ENCODE measurements at places on chromosomes 7 and 10.
A peak's percentile ranks its signal among the peaks of the same experiment; 100 is the strongest.

DNA sequence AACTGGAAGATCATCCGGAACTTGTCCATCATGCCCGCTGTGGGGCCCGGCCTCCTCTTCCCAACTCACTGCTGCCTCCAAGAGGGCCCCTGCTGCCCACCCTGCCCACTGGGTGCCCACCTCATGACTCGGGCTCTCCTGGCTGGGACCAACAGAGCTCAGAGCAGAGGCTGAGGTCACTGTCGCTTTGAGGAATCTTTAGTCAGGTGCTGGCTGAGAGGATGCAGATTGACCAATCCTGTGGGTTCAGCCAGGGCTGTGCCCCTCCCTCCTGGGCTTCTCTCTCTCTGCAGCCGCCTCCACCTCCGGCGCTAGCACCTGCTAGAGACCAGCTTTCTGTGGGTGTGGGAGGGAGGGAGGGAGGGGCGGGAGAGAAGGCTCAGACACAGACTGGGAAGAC lies at the start of gene CALHM1:
TSS of gene CALHM1 (minus strand) at position 181 of the 400 bp plus-strand sequence. CDS start at position 32, 149 bp downstream.
- H3K36me3 ChIP-seq: no peaks in the 10 kb centered on the region
- H3K27me3 ChIP-seq: no peaks in the 10 kb centered on the region
- no peak within 1 kb of the TSS for H3K4me3 ChIP-seq
- peaks cover 27% of the 10 kb centered on the region for H3K4me1 ChIP-seq
- no peak within 1 kb of the TSS for H3K27ac ChIP-seq
- DNase-seq: no peak

GRCh38 chr7:120033114-120033513 lies 239.9 kb upstream of the KCND2 start:
- H3K27me3 ChIP-seq: no peaks in the 10 kb centered on the region
- no peak overlapping the region for H3K27ac ChIP-seq
- H3K36me3 ChIP-seq: no peaks in the 10 kb centered on the region

- no peaks in the 10 kb centered on the region for H3K27me3 ChIP-seq
- DNase-seq: no peak
- peaks cover 83% of the 10 kb centered on the region for H3K4me1 ChIP-seq
- H3K36me3 ChIP-seq: no peaks in the 10 kb centered on the region
- H3K27ac ChIP-seq: peak overlapping the region; percentile 94
- H3K4me3 ChIP-seq: no peak overlapping the region
Observed at GRCh38 chr10:22684699-22685098, 29.7 kb downstream of the PIP4K2A start.

DNA sequence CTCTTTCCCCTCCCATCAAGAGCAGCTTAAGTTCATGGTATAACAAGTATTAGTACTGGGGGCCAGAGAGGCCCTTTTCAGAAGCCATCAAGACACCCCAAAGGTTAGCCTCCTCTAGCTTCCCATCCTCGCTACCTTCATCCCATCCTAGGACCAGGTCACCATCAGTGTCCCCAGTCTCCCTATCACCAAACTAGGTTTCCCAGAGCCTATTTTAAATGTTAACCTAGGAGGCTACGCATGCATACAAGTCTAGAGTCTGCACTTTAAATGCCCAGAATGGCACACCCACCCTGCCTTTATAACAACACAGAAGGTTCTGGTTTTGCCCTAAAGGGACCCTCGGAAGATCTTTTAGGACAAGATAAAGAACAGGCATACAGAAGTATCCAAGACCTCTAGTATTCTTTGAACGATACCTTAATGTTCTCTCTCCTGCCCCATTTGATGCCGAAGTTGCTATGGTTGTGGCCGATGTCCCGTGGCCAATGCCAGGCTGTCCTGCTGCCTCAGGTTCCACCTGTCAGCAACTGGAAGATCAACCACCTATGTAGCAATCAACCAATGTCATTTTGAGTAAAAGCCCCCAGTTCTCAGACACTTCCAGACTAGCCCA lies 2.2 kb downstream of the GPRIN2 start:
- DNase-seq: no peak
- no peaks in the 10 kb centered on the region for H3K36me3 ChIP-seq
- no peak overlapping the region for H3K4me3 ChIP-seq
- no peak overlapping the region for H3K27ac ChIP-seq

- DNase-seq: no peak
- no peak overlapping the region for H3K27ac ChIP-seq
- H3K4me1 ChIP-seq: no peaks in the 10 kb centered on the region
- H3K4me3 ChIP-seq: no peak overlapping the region
- no peaks in the 10 kb centered on the region for H3K36me3 ChIP-seq
Observed at GRCh38 chr7:121529003-121529402, 132.9 kb upstream of the FAM3C start.

DNA sequence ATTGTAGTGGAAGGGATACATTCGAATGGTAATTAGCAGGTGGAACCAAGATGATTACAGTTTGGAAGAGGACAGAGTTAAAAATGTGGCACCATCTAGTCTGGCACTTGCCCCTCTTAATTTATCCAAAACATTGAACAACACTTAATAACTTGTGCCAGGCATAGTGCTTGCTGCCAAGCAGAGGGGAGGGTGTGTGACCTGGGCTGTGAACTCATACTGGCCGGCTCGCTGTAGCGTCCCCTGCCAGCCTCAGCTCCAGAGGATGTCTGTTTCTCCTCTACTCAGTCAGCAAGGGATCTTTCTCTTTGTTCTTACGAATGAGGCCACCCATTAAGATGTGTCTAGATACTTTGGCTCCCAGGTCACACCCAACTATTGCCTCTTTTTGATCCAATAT lies 179.4 kb upstream of the INHBA start:
- no peak overlapping the region for H3K4me3 ChIP-seq
- H3K27me3 ChIP-seq: no peaks in the 10 kb centered on the region
- no peak for DNase-seq

DNA sequence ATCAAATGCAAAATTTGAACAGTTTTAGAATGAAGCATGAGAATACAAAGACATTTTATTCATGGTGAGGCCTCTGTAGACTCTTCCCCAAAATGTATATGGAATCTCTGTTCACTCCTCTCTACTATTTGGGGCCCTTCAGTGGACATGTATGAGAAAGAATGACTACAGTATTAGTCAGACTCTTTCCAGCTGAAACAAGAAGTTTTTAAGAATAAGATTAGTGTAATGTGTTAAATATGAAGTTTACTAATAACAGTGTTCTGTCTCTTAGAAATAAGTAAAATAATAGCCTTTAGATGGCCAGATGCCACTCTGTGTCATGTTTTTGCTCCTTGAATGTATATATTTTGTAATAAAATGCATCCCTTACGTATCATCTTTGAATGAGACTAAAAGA lies 585.6 kb downstream of the SUGCT start:
- no peak overlapping the region for H3K4me3 ChIP-seq
- no peaks in the 10 kb centered on the region for H3K36me3 ChIP-seq
- no peaks in the 10 kb centered on the region for H3K27me3 ChIP-seq
- no peaks in the 10 kb centered on the region for H3K4me1 ChIP-seq

DNA sequence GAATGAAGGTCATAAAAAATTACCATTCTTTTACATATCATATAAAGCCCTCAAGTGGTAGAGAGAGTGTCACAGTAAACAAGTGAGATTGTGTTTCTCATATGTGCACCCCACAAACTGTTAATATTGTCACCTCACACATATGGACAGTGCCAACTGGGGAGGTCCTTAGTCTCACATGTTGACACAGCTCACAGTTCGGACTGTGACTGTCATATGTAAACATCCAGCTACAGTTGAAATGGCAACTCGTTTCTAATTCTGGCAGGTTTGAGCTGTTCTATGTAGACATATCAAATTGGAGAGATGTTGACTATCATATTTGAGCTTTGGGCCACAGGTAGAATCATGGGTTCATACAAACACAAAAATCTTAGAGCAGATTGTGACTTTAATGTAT lies 39.4 kb upstream of the ZNF107 start:
- no peaks in the 10 kb centered on the region for H3K4me1 ChIP-seq
- DNase-seq: no peak
- H3K36me3 ChIP-seq: no peaks in the 10 kb centered on the region
- no peak overlapping the region for H3K27ac ChIP-seq
- H3K4me3 ChIP-seq: no peak overlapping the region

DNA sequence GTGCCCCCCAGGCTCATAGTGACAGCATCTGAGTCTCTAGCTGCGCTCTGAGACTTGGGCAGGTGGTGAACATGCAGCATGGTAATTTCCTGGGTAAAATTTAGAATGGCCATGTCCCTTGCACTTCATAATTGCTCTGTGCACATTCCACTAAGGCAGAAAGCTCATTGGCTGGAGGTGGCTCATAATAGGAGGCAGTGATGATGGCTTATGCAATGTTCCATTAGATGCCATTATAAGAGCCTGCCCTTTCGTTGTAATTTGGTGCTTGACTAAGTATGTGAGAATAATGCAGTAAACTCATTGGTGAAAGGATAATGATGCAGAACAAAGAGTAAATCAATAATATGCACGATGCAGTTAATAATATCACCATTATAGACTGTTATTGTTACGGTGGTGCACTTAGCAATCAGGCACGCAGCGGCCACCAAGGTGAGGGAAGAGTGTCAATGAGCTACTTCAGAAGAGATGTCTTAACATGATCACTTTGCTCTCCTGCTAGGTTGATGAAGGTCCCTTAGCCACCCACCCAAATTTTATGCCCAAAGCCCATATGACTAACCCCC lies 545.9 kb downstream of the KCNMA1 start:
- no peak for DNase-seq
- H3K27me3 ChIP-seq: no peaks in the 10 kb centered on the region
- H3K4me1 ChIP-seq: no peaks in the 10 kb centered on the region

DNA sequence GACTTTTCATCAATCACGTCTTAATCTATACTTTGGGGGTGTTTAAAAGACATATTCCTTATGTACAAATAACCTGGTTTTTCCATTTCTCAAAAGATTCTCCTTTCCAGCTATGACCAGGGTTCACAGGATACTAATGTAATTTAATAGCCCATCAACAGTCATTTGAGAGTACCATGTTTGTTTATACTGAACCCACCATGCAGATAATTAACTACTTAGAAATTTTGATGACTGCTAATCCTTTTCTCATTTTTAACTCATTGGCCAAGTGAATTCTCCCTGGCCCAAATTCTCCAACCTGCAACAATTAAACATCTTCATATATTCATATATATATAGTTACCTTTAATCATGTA lies 28.8 kb upstream of the KMT2E start:
- H3K36me3 ChIP-seq: no peaks in the 10 kb centered on the region
- H3K4me3 ChIP-seq: no peak overlapping the region
- no peak for DNase-seq
- H3K27me3 ChIP-seq: no peaks in the 10 kb centered on the region
- H3K27ac ChIP-seq: peak overlapping the region; percentile 99

- no peaks in the 10 kb centered on the region for H3K36me3 ChIP-seq
- no peaks in the 10 kb centered on the region for H3K27me3 ChIP-seq
- H3K4me3 ChIP-seq: no peak overlapping the region
- H3K27ac ChIP-seq: no peak overlapping the region
Observed at GRCh38 chr7:72408966-72409637, 3.0 kb downstream of the CALN1 start.

DNA sequence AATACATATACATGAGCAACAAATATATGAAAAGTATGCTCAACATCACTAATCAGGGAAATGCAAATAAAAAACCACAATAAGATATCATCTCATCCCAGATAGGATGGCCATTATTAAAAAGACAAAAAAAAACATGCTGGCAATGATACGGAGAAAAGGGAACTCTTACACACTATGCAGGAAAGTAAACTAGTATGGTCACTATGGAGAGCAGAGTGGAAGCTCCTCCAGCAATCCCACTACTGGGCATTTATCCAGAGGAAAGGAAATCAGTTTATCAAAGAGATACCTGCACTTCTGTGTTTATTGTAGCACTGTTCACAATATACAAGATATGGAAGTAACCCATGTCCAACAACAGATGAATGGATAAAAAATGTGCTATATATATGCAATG lies 217.5 kb downstream of the SDK1 start:
- H3K27me3 ChIP-seq: no peaks in the 10 kb centered on the region
- no peaks in the 10 kb centered on the region for H3K36me3 ChIP-seq
- no peak overlapping the region for H3K4me3 ChIP-seq
- H3K4me1 ChIP-seq: no peaks in the 10 kb centered on the region

DNA sequence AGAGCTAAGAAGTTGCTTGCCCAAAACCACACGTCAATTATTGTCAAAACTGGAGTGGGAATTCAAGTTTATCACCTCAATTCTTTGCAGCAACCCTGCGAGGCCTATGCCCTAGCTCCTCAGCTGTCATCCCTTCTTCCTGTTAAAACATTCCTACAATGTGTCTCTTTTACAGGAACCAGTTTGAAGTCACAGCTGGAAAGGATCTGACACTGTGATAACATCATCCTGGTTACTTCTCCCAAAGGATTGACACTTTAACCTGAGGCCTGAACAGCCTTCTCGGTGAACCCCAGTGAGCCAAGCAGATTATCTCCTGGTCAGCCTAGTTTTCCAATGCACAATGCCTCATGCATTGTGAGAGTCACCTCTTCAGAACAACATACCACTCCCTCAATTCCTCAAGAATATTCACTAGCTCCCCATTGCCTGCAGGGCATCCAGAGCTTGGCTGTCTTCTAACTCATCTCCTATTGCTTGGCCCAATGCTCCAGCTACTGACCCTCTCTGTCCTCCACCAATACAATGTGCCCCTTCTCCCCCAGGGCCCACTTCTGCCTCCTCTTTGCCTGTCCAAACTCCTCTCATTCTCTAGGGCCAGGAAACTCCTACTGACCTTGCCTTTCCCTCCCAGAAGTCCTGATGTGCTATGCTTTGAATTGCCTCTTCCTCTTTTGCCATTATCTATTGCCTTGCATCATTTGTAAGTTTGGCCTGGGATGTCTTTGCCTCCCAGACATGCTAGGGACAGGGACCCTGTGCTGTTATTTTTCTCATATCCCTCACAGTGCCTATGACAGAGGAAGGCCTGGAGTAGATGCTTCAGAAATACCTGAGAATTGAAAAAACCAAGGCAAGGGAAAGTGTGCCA lies 10.4 kb upstream of the DLG5 start:
- DNase-seq: no peak
- no peaks in the 10 kb centered on the region for H3K27me3 ChIP-seq
- H3K36me3 ChIP-seq: no peaks in the 10 kb centered on the region
- no peak overlapping the region for H3K4me3 ChIP-seq
- no peak overlapping the region for H3K27ac ChIP-seq

DNA sequence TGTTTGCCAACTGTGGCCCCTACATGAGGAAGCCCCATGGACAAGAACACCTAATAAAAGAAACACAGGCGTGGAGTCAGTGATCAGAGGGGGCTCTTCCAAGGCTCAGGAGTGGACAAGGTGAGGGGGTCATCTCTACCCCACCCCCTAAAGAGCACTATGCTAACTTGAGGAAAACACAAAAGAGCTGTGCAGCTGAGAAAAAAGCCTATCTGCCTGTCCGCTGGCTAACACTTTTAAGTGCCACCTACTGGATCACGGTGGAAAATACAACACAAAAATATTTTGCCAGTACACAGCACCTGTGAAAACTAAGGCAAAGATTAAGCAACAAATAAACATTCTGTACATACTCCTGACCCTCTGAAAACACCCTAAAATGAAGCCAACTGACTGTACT lies 53.1 kb upstream of the COBL start:
- no peak for DNase-seq
- no peaks in the 10 kb centered on the region for H3K36me3 ChIP-seq
- no peaks in the 10 kb centered on the region for H3K4me1 ChIP-seq
- H3K27ac ChIP-seq: no peak overlapping the region
- H3K4me3 ChIP-seq: no peak overlapping the region
